ENCODE measurements at places on chromosomes 3 and 15.

DNA sequence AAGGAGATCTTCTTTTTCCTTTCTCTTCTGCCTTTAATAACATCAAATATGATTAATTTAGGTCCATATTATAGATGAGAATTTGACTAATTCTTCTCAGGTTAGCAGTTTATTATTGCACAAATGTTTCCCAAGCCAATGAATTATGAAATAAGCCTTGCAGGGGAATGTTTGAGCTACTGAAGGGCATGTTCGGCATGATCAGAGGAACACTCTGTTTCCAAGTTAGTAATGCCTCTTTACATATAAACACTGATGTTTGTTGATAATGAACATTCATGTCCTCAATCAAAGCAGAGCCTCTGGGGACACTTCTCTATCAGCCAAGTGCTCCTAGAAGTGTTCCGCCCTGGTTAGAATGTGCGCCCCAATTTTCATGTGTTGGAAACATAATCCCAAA is 10.0 kb upstream of the CYP1A1 start:
- DNase-seq, result no peak

DNA sequence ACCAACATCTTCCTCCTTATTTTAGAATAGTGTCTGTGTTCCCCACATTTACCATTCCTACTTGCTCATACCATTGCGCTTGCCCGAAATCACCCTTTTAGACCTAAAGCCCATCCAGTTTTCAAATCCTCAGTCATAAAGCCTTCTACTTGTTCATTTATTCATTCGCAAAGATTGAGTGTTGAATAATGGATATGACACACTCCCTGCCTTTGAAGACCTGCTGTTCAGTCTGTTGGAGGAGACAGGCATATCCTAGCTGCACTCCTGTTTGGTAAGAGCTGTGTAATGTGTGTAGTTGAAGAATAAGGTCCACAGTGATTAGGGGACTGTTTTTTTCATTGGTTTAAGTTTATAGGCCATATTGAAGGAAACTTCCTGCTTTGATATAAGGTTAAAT is 1.7 kb downstream of the CNOT10 start:
- no peak for DNase-seq

DNA sequence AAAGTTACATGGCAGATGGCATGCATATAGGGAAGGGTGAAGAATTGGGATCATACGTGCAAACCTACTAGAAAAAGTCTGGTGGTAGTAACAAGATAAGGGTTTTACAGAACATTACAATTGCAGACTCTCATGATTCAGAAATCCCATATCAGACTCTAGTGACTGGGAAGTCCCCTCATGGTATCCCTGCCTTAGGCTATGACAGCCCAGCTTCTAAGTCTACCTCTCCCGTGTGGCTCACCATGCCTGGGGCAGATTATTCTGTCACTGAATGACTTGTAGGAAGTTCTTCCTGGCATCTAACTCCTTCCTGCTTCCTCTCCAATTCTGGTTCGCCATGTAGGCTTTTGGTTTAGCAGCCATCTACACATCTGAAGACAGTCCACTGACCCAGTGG is 5.7 kb upstream of the SLC6A11 start:
- DNase-seq, result no peak

- DNase-seq, result no peak
Observed at GRCh38 chr15:88629071-88629470, 7.9 kb downstream of the AEN start.

GRCh38 chr15:88299497-88299896 is 43.0 kb upstream of the NTRK3 start:
- DNase-seq, result no peak

DNA sequence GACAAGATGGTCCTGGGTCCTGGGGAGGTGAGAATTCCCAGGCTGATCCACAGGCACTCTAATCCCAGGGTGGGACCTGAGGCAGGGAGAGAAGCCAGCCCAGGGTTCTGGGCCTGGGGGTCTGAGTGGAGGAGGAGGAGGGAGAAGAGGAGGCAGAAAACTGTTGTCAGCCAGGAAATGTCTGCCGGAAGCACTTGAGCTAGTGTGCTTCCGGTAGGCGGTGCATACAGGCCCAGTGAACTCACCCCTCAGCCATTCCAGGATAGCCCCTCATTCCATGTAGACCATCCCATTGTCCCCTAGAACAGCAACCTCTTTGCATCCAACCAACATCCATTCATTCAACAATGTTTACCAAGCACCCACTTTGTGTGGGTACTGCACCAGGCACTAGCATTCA is 47.9 kb upstream of the LCTL start:
- no peak for DNase-seq

GRCh38 chr3:69842789-69843188 is 103.5 kb downstream of the MITF start:
- no peak for DNase-seq

- DNase-seq, result no peak
Observed at GRCh38 chr3:185519021-185519420, 20.2 kb upstream of the TMEM41A start.

DNA sequence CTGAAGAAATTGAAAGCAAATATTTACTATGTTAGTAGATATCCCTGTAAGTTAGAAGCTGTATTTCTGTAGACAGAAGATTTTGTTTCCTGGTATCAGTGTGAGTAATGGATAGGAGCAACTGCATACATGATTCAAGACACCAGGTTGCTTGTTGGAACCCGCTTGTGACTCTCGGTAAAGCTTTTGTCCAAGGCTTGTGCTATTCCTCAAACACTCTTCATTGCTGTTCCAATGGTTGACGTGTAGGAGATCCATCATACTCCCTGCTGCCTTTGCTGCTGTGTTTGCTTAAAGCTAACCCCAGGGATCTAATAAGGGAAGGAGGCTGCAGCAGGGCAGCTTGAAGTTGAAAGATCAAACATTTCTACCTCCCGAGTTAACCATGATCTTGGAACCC is 160.1 kb downstream of the RSRC1 start:
- DNase-seq, result no peak

GRCh38 chr3:168117853-168118313 is 22.2 kb upstream of the GOLIM4 start:
- no peak for DNase-seq

- no peak for DNase-seq
Observed at GRCh38 chr3:126129398-126129891, 45.5 kb upstream of the SLC41A3 start.

DNA sequence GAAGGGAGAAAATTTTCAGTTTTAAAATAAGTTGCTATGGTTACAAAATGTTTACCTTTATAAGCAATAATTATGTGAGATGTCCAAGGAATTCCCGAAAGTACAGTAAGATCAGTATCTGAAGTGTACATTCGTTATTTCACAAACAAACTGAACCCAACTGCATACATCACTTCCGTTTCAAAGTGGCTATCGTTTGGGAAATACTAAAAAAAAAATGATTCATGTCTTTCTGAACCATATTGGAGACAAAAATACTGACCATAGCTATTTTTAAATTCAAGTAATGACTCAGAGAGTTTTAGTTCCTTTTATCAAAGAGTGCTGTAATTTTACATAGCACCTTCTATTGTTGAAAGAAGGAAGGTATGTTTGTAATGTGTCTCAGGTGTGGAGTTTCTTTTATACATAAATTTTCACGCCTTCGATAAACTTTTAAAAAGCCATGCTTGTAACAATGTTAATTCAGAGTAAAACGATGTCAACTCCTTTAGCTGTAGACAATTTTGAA is 8.0 kb upstream of the ANKRD28 start:
- no peak for DNase-seq

DNA sequence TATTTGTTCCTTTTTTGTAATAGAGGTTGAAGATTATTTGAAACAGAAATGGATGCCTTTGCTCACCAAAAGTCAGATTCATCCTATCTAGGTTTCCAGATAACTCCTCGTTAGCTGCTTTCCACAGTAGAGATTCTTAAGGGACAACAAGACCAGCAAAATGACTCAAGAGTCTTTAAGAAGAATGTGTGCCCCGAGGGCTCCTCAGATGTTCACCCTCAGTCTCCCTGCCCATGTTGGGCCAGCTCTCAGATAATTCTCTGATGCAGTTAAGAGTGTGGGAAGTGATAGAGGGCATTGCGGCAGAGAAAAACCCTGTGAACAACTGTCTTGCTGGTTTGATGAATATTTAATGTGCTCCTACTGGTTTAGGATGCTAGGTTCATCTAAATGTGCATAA is 251.1 kb downstream of the PTPRG start:
- no peak for DNase-seq

- DNase-seq, result no peak
Observed at GRCh38 chr15:88399021-88399685, 68.0 kb downstream of the MRPL46 start.

GRCh38 chr3:88180398-88180999 is 30.7 kb downstream of the C3orf38 start:
- no peak for DNase-seq

GRCh38 chr3:16528581-16528993 is 15.1 kb upstream of the RFTN1 start:
- DNase-seq, result no peak

GRCh38 chr15:53917109-53917508 is 61.1 kb upstream of the UNC13C start:
- DNase-seq, result no peak

DNA sequence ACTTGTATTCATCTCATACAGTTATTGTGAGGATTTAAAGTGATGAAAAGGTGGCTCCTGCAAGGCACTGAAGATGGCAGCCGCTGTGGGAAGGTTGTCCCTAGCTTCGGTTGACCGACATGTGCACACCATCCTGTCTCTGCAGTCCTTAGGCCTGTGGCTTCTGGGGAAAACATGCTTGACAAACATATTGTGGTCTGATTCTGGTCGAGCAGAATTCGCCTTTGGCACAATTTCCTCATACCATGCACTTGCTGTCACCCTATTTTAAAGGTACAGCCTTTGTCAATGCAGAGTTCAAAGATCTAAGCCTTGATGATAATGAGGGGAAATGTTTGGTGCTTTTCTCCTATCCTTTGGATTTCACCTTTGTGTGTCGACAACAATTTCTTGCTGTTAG is 50.9 kb downstream of the PRICKLE2 start:
- DNase-seq, result no peak

DNA sequence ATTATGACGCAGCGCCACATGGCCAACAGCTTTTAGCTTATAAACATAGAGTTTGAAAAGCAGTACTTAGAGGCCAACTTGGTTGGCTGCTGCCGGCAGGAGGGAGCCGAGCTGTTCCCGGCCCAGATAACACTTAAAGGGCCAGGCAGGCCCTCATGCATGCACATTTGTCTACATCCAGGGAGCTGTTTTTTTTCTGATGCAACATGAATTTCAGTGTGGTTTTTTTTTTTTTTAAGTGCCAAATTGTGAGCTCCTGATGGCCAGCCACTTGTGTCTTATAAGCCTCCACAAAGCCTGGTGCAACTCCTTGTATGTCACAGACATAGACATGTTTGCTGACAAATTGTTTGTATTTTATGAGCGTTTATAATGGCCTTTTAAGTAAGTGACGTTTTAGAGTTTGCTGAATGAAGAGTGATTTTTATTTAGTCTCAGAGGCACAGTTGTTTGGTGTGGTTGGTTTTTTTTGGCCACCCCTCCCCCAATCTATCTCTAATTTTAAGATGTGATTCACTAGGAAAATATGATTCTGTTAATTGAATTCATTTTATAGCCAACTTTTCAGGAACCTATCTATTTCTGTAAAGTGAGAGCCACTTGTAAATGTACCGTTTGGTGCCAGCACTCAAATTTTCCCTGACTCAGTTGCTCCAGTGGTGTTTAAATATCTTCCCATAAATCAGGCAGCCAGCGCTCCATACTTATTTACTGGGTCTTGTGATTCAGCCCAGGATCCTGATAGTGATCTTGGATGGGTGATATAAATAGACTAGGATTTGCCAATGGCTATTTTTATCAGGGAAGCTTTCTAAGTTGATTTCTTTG is 134.3 kb downstream of the VGLL4 start:
- no peak for DNase-seq

DNA sequence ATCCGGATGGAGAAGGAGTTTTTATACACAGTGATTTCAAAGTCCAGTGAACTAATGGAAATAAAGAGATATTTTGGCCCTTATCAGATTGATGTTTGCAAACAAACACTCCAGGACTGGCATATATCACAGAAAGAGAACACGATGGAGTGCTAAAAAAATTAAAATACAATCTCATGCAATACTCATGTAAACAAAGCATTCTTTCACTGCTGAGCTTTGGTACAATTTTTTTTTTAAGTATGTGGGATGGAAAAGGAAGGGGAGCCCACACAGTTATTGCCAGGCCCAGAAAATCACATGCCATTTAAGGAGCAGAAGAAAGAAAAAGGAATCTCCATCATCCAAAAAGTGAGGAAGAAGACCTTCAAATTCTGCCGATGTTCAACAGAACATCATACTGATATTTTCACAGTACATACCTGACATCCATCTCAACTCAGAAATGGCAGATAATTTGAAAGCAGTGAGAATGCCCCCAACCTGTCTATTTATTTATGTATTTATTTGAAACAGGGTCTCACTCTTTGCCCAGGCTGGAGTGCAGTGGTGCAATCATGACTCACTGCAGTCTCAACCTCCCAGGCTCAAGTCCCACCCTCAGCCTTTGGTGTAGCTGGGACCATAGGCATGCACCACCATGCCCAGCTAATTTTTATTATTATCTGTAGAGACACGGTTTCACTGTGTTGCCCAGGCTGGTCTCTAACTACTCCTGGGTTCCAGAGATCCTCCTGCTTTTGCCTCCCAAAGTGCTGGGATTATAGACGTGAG is 107.5 kb upstream of the SLC2A2 start:
- DNase-seq, result no peak

DNA sequence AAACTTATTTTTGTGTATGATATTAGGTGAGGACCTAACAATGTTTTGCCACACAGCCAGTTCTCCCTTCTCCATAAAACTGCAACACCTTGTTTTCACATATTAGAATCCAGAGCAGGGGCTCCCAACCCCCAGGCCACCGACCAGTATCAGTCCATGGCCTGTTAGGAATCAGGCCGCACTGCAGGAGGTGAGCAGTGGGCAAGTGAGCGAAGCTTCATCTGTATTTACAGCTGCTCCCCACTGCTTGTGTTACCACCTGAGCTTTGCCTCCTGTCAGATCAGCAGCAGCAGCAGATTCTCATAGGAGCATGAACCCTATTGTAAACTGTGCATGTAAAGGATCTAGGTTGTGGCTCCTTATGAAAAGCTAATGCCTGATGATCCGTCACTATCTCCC is 185.9 kb upstream of the NSMCE3 start:
- DNase-seq, result no peak

DNA sequence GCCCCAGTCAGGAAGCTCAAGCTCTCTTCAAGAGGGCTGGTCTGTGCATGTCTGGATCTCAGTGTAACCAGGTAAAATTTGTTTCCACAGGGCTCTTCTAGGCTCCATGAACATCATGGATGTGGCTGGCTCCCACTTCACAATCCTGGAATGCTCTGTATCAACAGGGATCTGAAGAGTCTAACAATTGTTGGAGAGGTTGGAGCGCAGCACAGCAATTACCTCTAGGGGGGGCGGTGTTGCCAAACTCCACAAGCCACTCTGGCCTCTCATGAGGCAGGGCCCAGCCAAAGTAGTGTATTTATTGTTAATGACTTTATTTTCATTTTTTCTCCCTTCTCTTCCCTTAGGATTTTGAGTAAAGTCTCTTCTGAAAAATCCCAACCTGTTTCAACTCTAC is 6.1 kb upstream of the EIF2B5 start:
- DNase-seq, result no peak

GRCh38 chr3:14410503-14411165 is 8.2 kb downstream of the SLC6A6 start:
- no peak for DNase-seq
